Kidney (tissue), 22 donors: ENCODE measurements at places on chromosomes 7 and 10. TPM values are rescaled to one million over a fixed set of nuclear protein-coding genes. Genes with fewer than 3 reads are reported as not detected.
A peak's percentile ranks its signal among the peaks of the same experiment; 100 is the strongest.

DNA sequence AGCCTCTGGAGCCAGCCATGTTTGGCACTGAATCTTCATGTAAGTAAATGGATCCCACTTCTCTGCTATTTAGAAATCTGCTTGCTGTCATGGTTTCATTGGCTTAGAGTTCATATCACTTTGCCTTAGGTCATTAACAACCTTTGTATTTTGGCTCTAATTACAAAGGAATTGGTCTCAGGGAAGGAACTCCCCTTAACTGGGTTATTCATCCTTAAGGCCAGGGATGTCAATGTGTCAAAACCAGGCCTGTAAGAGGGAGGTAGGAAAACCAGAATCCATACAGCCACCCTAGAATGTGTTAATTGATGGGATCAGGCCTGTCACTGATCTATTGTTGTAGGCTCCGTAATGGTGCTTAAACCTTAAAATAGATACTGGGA, 67.3 kb downstream of the ST7 start:
- DNase-seq, result no peak

- DNase-seq, result peak; percentile 46
Measured at GRCh38 chr10:17488848-17489247, 34.5 kb upstream of the ST8SIA6 start.

CYP2C19 gene
- 0.28 TPM for total RNA-seq

DNA sequence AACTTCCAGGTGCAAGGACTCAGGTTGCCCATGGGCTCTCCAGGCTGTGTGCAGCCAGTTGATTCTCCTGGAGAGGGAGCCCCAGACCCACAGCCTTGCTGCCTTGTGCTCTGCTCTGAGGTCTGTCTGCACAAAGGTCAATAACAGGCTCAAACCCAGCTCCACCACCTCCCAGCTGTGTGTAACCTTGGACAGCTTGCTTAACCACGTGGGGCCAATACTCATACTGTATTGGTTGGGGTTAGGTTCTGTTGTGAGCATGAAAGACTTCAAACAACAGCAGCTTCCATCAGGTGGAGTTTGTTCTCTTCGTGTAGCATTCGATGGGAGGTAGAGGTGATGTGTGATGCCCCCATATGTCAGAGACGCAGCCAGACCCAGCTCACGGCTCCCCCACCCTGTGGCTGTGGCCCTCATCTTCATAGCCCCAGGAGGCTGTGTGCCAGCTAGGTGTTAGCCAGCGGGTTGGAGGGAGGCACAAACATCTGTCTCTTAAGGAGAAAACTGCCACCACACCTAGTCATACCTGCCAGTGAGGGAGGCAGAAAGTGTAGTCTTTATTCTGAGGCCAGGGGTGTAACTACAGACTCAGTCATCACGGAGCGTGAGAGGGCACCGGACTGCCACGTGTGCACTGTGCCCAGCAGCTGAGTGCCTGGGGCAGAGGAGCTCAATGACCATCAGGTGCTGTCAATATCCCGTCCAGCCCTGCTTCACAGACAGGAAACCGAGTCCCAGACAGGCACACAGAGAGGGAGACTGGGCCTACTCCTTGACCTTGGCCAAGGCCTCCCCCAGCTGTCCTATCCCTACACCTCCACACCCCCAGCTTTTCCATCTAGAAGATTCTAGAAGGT, 8.1 kb upstream of the POLD2 start:
- DNase-seq, result no peak

GRCh38 chr10:104622598-104623209, 18.4 kb upstream of the SORCS3 start:
- peak; percentile 20 for DNase-seq

OR2A5 gene
- not detected for total RNA-seq

MLLT10 gene
- 54.2 TPM for total RNA-seq

ADIRF gene
- 357 TPM for total RNA-seq

- DNase-seq, result peak; percentile 82
Measured at GRCh38 chr10:119341459-119342301, 134.3 kb downstream of the GRK5 start.

XRCC2 gene
- total RNA-seq, result 0.44 TPM

DNA sequence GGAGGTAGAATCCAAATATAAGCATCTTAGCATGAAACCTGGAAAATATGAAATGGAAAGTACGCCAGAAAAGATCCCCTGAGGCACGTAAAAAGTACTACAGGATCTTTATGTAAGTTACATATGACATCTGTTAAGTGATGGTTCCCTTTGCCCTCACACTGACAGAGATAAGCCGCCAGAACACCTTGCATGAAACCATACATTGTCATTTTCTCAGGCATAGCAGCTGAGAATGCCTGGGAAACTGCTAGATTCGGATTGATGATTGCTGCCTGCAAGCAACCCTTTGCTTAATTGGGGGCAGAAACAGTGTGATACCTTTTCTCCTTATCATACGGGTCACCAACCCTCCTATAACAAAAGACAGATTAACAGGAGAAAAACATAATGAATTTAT, 826.6 kb upstream of the LRRN3 start:
- no peak for DNase-seq

EFCAB10 gene
- 0.91 TPM for total RNA-seq

EIF3B gene
- 107 TPM for total RNA-seq

DNA sequence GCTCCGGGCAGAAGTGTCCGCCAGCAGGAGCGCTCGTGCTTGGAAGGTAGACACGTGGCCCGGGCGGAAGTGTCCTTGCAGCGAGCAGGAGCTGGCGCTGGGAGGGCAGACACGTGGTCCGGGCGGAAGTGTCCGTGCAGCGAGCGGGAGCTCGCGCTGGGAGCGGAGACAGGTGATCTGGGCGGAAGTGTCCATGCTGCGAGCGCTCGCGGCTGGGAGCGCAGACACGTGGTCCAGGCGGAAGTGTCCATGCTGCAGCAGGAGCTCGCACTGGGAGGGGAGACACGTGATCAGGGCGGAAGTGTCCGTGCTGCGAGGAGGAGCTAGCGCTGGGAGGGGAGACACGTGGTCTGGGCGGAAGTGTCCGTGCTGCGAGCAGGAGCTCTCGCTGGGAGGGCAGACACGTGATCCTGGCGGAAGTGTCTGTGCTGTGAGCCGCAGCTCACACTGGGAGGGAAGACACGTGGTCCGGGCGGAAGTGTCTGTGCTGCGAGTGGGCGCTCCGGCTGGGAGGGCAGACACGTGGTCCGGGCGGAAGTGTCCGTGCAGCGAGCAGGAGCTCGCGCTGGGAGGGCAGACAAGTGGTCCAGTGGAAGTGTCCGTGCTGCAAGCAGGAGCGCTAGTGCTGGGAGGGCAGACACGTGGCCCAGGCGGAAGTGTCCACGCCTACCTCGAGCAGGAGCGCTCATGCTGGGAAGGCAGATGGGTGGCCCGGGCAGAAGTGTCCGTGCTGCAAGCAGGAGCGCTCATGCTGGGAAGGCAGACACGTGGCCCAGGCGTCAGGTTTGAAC, 41.1 kb upstream of the PRKAR1B start:
- DNase-seq, result peak; percentile 73

DNA sequence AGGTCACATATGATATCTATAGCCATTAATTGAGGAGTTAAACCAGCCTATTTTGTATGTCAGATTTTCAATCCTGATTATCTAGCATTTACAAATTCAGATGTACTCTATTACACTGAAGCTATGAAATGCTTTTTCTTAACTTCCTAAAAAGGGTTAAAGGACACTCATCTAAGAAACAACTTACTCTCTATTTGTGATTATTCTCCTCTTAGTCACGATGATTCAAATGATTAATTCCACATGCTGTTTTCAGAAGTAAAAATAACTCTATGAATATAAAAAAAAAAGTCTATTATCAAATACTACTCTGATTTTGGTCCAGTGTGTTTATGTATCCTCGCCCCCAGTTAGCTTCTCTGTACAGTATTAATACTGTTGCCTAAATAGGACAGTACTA, 1199.9 kb downstream of the GATA3 start:
- DNase-seq, result no peak

GRCh38 chr7:83930262-83930661, 264.3 kb downstream of the SEMA3A start:
- no peak for DNase-seq

GRCh38 chr7:157664871-157665633, 328.2 kb downstream of the DNAJB6 start:
- no peak for DNase-seq

GRCh38 chr7:31080763-31081162, 28.7 kb downstream of the ADCYAP1R1 start:
- DNase-seq, result no peak

GRCh38 chr10:72273410-72274212, at the start of gene DDIT4:
DDIT4 (plus strand) TSS chr10:72273924; CDS start chr10:72274217, 293 bp downstream.
- peak; percentile 99 for DNase-seq

CLEC5A gene
- 2.9 TPM for total RNA-seq

DNA sequence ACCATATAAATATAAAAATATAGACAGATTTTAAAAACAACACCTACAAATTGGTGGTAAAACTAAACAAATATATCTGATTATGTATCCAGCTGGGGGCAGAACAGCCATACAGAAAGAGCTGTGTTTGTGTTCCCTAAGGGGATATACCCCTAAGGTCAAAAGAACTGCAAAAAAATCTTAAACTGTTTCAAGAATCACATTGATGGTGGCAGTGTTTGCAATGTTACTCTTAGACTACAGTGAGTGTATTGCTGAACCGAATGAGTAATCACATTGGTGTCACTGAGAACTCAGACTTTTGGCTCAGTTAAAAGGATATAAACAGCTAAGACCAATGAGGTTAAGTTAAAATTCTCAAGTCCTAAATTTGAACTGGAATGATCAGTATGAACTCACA, 27.1 kb upstream of the PTPRN2 start:
- DNase-seq, result no peak

- DNase-seq, result peak; percentile 93
Measured at GRCh38 chr7:47474937-47475879, 106.7 kb downstream of the TNS3 start.

MYOZ1 gene
- 3.5 TPM for total RNA-seq

DNA sequence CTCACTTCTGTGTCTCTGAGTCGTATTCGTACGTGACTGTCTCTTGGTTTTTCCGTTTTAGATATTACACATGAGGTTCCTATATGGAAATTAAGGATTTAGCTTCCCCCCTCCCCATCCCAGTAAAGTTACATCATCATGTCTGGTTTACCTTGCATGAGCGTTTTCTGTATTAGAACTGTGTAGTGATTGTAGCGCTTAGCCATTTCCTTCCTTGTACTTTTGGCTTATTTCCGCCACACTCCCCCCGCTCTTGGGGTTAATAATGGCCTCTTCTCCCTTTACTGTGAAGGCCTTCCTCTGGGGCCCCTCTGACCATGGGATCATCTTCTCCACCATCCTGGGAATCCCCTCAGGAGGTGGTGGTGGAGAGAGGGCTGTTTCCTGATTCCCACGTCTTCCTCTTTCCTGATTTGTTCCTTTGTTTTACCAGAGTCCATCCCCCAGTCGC, 27.2 kb upstream of the AP5Z1 start:
- DNase-seq, result no peak

DNA sequence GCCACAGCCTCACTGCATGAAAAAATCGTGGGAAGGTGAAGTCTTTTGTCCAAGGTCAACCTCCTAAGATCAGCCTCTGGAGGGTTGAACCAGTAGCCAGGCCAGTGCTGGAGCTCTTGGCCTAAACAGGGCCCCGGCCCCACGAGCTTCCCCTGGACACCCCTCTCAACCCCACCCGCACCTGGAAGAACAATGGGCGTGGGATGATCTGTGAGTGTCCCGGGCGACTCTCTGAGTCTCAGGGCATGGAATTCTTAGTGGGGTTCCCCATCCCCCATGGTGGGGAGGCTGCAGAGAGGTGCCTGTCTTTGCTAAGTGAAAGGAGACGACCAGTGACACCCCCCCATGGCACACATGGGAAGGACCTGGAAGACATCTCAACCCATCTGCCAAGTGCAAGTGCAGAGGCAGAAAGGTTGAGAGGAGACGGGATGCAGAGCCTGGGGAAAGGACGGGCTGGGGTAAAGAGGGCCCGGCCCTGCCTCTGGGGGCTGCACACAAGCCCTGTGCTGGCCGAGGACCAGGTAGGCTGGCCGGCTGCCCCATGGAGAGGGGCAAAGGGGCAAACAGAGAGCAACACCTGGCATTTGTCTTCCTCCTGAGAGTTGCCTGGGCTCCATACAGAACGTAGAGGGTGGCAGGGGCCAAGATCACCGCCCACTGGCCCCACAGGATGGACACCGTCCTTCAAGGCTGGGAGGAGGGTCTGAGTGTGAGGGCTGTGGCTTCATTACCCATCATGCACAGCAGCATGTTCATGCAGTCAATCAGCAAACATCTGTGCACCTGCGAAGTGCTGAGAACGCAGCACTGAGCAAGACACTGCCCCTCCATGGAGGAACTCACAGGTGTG, 163.0 kb upstream of the PPP2R2D start:
- DNase-seq, result no peak

SLC13A1 gene
- 10.1 TPM for total RNA-seq

- DNase-seq, result no peak
Measured at GRCh38 chr7:106071999-106072714, 40.0 kb downstream of the SYPL1 start.

GPR158 gene
- 0.22 TPM for total RNA-seq

UCN3 gene
- total RNA-seq, result not detected

GRCh38 chr7:83528925-83529423, 120.0 kb downstream of the SEMA3E start:
- DNase-seq, result no peak

DNA sequence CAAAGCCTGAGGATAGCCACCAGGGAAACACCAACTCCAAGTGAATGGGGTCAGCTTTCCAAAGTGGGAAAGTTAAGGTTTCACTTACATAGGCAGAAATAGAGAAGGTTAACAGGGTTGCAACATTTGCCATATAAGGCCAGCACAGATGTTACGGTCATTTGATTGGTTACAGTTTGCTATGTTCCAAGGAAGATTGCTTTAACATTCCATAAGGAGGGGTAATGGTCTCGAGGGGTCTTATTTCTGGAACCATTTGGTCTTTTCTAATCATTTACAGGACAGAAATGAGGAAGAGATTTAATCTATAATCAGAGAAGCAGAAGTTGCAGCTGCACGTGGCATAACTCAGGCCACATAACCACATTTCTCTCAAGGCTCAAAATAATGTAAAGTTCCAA, 679.4 kb upstream of the C7orf33 start:
- DNase-seq, result peak; percentile 71

ZCWPW1 gene
- 3.0 TPM for total RNA-seq

GRCh38 chr10:24645784-24646183, 77.9 kb downstream of the ARHGAP21 start:
- DNase-seq, result no peak

DNA sequence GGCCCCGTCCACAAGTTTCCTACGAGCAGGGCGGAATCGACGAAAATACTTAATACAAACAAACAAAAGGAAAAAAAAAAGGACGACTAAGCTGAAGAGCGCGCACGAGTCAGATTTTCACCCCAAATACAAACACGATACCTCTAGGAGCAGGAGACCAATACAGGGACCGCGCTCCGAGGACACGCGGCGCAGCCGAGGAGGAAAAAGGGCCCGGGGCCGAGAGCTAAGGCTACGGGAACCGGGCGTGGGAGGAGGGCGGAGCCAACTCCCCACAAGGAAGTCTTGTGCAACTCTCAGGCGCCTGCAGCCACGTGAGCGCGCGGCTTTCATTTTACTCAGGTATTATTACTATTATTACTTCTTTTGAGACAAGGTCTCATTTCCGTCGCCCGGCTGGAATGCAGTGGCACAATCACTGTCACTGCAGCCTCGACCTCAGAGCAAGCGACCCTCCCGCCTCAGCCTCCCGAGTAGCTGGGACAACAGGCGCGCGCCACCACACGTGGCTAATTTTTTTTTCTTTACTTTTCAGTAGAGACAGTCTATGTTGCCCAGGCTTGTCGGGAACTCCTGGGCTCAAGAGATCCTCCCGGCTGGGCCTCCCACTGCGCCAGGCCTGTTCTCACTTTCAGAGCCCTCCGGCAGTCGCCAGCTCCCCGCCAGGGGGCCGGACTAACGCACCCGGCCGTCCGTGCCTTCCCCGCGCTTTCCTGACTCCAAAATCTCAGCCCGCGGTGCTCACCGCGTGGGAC, 1.2 kb downstream of the HNRNPF start:
- DNase-seq, result peak; percentile 94

NPC1L1 gene
- total RNA-seq, result 0.88 TPM
